Neuronal stem cell (in vitro differentiated cells): ENCODE measurements at places on chromosomes 3 and 15.

DNA sequence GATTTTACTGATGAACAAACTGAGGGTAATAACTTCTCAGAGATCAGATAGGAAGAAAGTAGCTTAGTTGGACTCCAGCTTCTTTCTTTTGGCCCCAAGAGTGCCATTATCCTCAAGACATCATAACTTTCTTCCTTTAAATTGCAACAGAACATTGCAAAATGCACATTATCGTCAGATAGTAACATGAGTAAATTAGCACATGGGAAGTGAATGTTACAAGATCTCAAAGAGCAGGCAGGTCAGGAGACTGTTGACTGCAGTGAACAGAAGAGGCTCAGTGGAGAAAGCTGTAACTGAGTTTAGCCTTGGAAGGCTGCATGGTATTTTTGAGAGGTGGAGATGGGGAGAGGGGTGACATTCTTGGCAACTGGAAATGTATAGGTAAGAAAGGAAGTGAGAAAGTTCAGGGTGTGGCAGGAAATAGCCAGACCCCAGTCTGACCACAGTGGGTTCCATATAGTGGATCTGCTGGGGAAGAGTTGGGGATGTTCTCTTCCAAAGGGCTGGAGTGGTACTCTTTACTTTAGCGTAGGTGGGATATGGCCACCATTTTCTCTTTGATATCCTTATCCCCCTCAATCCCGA is 307.7 kb downstream of the RPLP1 start:
- DNase-seq: no peak

GRCh38 chr3:148757238-148758215 is 59.8 kb downstream of the AGTR1 start:
- DNase-seq: no peak

GRCh38 chr15:71098920-71099319 is 16.4 kb upstream of the THSD4 start:
- no peak for DNase-seq

DNA sequence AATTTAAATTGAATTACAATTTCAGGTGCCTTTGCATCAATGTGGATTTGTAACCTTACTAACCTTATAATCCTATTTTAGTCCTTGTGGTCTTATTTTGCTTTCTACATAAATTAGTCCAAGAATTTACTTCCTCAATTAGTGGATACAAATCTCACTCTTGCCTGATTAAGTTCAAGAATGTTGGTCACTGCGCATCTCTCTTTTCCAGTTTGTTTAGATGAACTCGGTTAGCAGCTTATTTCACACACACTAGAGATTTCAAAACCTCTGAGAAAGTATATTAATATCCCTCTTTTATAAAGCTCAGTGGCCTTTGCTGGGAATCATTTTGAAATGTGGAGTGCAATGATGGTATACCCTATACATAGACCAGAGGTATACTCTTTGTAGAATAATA is 243.4 kb downstream of the DTWD1 start:
- DNase-seq: no peak

DNA sequence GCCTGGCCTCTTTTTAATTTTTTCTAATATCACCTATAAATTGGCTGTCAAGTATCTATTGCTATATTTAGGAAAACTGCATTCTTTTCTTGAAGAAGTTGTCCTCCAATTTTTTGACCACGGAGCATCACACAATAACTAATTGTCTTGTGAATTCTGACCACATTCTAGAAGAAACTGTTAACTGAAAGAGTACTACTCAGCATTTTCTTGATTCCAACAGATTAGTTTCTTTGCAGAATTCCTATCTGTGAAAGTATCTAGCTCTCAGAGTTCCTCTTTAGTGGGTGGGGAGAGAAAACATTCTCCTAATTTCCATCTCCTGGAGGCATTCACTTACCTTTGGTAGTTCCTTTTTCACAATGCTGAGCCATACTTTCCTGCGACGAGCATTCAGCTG is 31.1 kb downstream of the INO80 start:
- no peak for DNase-seq

GRCh38 chr3:171753665-171754408 is 56.4 kb downstream of the PLD1 start:
- no peak for DNase-seq

DNA sequence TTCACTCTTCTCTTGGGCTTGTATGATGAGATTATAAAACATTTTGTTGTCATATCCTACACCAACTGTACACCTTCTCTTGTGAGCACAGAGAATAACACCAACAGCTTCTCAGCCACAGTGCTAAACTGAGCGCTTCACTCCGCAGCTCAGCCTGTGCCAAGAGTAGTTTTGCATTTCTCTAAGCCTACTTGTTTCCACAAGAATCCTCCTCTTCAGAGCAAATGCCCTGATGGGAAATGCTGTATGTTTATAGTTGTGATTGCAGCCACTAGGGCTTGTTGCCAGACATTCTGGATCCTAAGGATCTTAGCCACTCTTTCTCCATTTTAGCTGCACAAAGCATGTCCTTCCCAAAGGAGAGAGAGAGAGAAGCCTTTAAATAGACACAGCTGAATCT is 138.8 kb upstream of the PLXND1 start:
- DNase-seq: no peak

GRCh38 chr3:55879901-55880331 is 392.8 kb upstream of the WNT5A start:
- DNase-seq: no peak

DNA sequence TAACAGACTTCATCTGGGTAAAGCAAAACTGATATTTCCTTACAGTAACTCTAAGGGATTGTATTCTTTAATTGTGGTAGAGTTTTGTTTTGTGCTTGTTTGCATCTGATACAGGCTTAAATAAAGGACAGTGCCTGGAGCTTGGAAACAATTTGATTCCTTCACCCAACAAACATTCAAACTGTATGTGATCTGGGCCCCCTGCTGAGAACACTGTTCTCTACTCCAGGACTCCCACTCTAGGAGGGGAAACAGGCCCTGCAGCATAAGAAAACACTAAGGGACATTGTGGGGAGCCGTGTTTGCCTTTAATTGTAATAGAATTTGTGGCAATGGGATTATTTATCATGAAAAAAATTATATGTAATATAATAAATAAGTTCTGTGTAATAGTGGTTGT is 56.9 kb downstream of the CTDSPL start:
- DNase-seq: no peak

DNA sequence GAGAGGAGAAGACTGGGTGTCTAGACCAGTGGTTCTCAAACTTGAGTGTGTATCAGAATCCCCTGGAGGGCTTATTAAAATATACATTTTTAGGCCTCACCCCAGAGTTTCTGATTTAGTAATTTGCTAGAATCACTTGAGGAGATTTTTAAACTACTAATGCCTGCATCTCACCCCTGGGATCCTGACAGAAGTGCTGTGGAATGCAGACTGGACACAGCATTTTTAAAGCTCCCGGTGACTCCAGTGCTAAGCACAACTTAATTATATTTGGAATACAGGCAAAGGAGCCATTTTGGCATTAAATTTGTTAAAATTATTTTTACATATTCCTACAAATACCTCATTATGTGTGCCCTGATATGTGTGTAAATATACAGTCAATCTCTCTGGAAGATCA is 26.7 kb upstream of the COL6A6 start:
- no peak for DNase-seq

DNA sequence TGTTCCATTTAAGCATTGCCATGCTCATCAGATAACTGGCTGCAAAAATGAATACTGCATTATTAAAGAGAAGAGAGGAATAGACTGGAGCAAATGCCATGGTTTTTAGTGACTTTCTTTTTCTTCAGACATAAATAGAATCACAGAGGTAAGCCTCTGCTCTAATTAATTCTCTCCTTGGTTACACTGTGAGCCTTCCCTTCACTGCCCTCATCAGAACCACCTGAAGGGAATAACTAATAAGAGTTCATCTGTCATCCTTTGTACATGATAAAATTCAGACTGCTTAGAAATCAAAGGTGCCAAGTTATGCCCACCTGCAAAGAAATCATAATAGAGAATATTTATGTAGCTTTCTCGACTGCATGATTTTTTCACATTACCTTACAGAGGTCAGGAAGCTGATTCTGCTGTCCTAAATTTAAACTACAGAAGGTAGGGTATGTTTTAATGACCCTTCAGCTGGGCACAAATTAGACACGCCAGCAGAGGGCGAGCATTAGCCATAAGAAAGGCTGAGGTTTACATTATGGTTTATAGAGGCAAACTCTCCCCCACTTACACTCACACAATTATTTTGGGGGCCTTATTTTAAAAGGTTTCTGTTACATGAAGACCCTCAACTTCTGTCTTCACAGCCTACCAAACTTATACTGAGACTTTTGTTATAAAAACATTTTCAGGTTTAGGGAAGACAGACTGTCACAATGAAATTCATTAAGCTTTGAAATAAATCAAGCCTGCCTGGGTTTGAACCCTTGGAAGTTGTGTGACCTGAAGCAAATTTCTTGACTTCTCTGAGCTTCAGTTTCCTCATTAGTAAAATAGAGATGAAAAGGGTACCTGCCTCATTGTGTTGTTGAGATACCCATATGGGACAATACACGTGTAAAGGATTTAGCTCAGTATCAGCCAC is 15.3 kb upstream of the UNC13C start:
- DNase-seq: peak; percentile 30

DNA sequence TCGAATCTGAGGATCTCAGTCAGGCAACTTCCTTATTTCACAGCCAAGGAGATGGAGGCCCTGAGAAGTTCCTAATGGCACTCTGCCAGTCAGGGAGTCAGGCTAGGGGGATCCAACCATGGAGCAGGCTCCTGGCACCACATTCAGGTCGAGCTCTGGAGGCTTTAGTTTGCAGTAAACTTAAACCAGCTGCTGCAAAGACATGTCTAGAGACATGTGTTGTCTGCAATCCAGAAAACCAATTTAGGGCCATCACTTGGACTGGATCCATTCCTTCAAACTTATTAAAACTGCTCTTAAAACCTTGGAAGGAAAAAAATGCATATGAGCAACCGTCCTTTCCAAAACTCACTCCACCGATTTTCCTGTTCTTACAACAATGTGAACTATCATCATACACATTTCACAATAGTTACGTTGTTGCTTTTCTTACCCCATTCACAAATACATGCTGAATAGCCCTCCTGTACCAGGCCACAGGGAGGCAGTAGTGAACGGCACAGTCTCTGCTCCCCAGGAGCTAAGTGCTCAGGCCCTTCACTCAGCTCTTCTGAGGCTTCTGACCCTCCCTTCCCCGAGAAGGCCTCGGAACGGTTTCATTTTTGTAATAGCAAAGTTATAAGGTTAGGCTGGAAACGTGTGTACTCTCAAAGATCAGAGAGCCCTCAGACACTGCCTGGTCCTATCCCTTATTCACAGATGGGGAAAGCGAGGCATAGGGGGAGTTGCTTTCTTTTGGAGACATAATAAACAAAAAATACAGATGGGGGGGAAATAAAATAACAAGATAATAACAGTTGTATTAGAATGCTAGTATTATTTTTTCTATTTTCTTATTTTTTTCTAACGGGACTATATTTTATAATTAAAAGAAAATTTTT is 20.1 kb downstream of the RFT1 start:
- DNase-seq: no peak

DNA sequence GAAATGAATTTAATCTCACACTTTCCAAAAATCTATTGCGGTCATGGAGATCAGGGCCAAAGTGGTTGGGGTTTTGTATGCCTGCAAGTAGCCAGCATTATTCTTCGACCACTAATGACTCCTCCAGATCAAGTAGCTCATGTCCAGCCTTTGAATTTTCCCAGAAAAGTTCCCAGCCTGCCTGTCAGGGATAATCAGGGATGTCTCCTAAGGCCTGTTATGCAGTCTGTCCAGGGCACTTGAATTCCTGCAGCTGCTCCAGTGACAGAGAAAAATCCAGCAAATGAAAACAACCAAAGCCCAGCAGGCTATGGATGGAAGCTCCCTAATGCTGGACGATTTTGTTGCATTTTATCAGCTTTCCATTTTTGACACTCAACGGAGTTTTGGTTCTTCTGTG is 215.4 kb downstream of the ADAMTSL3 start:
- no peak for DNase-seq

- DNase-seq: no peak
Measured at GRCh38 chr3:23404246-23404645, 201.1 kb downstream of the UBE2E2 start.

GRCh38 chr3:182755308-182755707 is 38.0 kb upstream of the ATP11B start:
- no peak for DNase-seq

GRCh38 chr3:12734960-12735359 is 24.1 kb downstream of the TMEM40 start:
- DNase-seq: no peak

- no peak for DNase-seq
Measured at GRCh38 chr3:74906181-74906580, 291.7 kb upstream of the CNTN3 start.

- DNase-seq: no peak
Measured at GRCh38 chr3:11037976-11038375, 45.4 kb downstream of the SLC6A1 start.

DNA sequence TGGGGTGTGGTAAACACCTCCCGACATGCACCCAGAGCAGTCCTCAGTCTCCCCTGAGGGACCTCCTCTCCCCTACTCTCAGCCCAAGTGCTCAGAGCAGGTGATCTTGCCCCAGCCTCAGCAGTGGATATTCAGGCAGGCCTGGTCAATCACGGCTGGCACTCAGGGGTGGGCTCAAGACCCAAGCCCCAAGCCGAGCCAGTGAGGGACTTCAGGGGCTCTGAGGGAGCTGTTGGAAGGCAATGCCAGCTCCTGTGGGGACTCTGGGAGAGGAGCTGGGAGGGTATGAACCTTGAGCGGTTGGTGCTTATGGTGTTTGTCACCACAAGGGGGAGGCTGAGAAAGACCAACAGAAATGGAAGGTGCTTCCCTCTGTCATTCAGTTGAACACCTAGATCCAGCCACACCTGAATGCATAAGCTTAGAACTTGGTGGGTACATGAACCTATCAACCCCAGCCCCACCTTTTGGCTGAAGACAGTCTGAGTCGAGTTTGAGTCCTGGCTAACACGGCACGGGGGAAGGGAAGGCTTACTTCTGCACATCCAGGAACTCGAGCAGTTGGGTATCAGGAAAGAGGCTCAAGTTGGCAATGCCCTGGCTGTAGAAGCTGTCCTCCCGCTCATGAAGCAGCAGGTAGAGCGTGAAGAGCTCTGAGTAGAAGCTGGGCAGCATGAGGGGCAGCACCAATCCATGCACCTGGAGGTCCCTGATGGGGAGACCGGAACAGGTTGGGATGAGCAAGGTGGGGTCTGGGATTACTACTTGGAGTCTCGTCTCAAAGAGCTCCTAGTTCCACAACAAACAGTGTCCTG is 19.2 kb downstream of the ALS2CL start:
- no peak for DNase-seq

DNA sequence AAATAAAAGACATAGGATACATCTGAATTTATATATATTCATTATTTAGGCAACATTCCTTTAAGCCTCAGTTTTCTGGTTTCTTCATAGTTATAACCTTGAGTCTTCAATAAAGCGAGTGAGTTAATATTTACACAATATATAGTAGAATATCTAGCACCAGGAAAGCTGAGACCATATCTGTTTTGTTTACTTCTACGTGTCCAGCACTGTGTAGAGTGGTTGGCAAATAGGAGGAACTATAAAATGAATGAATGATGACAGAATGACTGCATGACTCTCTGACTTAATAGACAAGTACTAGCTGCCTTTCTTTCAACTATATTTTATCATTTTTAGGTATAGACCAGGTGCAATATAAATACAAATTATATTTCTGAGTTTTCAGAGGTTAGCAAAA is 197.8 kb upstream of the RBMS3 start:
- DNase-seq: no peak
